Suppressor macrophage (primary cell): ENCODE measurements at places on chromosomes 12 and 14.
A peak's percentile ranks its signal among the peaks of the same experiment; 100 is the strongest.

DNA sequence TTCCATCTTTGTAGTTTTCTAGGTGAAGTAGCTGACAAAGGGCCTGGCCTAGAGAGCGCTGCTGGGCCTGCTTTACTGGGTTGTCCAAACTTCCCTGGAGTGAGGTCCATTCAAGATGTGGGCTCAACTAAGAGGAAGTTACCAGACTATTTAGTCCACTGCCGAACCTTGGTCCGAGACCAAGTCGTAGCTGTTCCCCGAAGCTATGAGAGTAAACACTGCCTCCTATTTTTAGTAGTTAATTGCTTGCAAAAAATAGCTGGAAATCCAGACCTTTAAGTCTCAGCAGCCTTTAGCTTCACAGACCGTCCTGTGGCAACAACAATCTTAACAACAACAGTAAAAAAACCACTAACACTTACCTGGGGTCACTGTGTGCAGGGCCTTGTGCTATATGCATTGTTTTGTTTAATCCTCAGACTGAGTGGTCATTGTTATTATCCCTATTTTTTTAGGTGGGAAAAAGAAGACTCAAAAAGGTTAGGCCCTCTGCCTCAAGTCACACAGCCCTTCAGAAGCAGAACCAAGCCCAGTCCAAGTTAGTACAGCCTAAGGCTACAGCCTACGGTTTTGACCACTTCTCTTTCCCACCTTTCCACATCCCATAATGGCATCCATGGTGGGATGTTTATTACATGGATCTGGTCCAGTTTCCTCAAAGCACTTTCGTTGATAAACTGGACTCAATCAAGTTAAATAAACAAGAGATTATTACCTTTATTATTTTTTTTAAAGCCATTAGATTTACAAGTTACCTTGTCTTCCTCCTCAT lies 30.6 kb downstream of the SOCS2 start:
- peak; percentile 43 for DNase-seq

DNA sequence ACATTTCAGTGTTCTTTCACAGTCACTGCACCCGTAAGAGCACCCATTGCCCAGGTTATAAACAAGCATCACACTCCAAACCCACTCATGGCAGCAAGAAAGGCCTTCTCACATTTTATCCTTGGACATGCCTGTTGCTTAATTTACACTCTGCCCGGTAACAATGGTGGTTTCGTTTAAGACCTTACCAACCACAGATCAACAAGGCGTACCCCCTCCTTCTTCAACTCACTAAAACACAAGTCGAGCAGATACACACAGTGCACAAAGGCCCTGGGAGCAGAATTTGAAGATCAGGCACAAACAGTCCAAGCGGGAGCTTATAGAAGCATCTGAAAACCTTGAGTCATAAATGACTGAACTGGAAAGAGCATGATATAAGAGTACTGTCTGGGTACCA lies 98.1 kb downstream of the GALC start:
- DNase-seq, result no peak

DNA sequence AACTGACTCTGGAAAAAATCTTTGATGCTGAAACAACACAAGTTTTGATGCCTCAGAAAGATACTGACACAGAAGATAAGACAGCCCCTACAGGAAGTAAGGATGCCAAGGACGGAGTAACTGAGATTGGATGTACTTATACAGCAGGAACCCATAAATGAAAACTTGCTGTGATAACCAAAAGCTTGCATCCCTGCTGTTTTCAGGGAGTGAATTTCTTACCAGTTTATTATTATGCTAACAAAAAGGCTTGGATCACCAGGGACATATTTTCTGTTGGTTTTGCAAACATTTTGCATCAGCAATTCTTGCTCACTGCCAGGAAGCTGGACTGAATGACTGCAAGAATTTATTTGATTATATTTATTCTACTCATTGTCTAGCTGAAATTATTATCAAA lies 197.7 kb downstream of the NAV3 start:
- no peak for DNase-seq

- no peak for DNase-seq
These were observed 4.5 kb downstream of the KCNH3 start for GRCh38 chr12:49543221-49543913.

GRCh38 chr14:95515080-95515489 lies 1.4 kb downstream of the SYNE3 start:
- DNase-seq, result peak; percentile 37

DNA sequence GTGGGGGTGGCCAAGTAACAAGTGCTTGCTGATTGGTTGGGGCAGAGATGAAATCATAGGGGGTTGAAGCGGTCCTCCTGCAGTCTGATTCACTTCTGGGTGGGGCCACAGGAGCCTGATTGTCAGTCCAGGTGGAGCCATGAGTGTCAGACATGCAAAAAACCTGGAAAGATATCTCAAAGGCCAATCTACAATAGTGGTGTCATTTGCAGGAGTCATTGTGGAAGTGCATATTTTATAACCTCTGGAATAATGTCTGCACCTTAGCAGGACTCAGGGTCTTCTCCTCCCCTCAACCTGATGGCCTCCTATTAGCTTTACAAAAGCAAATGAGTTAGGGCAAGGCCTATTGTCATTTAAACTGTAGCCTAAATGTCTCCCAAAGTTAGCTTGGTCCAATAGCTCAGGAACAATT lies 241.4 kb downstream of the NUAK1 start:
- DNase-seq, result no peak

GRCh38 chr12:94618995-94619695 lies 31.2 kb downstream of the TMCC3 start:
- no peak for DNase-seq

GRCh38 chr12:67795236-67795635 lies 146.7 kb downstream of the DYRK2 start:
- no peak for DNase-seq
